ENCODE measurements at places on chromosomes 4 and X.

- no peak for DNase-seq
Measured at GRCh38 chrX:111928456-111928855, 52.5 kb downstream of the TRPC5OS start.

GRCh38 chr4:2907706-2908293 lies 55.4 kb downstream of the NOP14 start:
- no peak for DNase-seq

DNA sequence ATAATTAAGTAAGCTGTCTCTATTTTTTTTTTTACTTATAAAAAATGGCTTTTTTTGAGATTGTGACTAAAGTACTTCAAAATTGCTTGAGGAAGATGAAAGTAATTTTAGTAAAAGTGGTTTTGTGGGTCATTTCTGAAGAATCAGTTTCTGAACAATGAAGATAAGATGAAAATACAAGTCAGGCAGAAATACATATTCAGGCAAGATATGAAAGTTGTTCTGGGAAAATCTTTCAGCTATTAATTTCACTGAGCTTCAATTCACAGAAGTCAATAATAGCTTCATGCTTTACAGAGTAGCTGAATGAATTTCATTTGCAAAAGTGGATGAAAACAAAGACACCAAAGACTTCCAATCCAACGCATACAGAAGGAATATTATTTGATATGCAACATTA lies 305.2 kb upstream of the ARSJ start:
- no peak for DNase-seq

- DNase-seq: peak; percentile 21
Measured at GRCh38 chrX:107537815-107538214, 88.4 kb downstream of the FRMPD3 start.

GRCh38 chr4:73904491-73904890 lies 35.3 kb downstream of the CXCL1 start:
- no peak for DNase-seq

- DNase-seq: no peak
Measured at GRCh38 chr4:140326395-140326993, 47.0 kb upstream of the SCOC start.

DNA sequence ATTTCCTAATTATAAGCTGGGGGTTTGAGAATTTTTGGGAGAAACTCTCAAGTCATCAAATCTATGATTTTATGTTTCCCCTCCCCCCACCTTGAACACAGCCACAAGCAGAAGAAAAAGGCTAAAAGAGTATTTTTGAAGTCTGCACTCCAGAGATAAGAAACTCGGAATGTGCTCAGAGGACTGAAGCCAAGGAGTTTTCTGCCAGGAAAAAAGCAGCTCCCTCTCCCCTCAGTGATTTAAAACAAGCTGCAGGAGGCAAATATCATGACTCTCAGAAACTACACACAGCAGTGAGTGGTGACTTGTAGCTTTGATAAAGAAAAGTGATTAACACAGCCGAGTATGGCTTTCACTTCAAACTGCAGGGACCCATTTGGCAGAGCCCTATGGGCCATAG lies 800.2 kb upstream of the FTHL17 start:
- no peak for DNase-seq

DNA sequence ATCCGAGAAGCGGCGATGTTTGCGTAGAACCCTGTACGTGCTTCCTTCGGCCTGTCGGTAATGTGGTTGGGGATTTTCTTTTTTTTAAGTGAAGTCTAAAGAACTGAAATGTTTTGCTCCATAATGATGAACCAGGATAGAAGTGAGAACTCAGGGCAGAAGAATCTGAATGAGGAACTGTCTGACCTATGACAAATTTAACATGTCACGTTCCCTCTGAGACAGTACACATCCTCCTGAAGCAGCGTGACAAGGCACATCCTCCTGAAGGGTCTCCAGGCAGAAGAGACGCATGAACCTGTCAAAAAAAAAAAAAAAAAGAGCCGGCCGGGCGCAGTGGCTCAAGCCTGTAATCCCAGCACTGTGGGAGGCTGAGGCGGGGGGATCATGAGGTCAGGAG lies 6.2 kb downstream of the CSF2RA start:
- DNase-seq: no peak

- DNase-seq: no peak
Measured at GRCh38 chrX:39827951-39828350, 269.8 kb downstream of the BCOR start.

- DNase-seq: no peak
Measured at GRCh38 chr4:145552181-145552822, 66.9 kb upstream of the MMAA start.

- no peak for DNase-seq
Measured at GRCh38 chr4:37951461-37952352, 8.5 kb upstream of the PTTG2 start.

DNA sequence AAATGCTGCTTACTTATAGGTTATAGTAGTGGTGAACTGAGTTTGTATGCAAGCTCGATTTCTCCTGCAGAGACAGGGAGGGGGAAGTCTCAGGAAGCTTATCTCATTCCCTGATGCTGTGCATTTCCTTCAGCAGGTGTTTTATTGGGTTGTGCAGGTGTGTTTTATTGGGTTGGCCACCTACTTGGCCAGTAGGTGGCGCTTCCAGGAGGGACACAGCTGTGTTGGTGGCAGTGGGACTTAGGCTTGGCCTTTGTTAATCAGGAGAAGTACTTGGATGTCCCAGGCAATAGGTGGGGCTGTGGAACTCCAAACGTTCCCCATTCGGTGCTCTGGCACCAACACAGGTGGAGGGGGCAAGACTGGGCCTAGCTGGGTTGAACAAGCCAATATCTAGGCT lies 196.0 kb upstream of the DCAF8L1 start:
- DNase-seq: no peak

DNA sequence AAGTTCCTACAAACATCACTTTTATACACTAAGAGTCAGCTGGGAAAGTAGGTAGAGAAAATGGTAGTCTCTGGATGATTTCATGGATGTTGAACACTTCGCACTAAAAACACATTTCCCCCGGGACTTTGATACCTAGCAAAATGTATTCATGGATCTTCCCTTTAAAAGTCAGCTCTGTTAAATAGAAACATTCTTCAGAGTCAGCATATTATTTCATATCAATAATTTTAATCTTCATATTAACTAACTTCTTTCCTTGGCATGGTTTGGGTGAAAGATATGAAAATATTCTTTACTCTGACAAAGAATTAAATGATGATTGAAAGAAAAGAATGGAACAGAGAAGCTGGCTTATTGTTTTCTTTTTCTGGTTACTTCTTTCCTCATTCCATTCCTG lies 185.5 kb downstream of the NDST4 start:
- DNase-seq: no peak

DNA sequence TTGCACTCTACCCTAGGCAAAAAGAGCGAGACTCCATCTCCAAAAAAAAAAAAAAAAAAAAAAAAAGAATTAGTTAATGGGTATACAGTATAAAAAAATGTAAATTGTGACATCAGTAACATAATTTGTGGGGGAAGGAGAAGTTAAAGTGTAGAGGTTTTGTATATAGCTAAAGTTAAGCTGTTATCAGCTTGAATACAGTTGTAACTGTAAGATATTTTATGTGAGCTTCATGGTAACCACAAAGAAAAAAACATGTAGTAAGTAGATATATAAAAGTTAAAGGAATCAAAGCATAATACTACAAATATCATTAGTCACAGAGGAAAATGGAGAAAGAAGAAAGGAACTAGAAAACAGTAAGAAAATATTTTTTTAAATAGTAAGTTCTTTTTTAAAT lies 53.2 kb upstream of the EPGN start:
- no peak for DNase-seq

DNA sequence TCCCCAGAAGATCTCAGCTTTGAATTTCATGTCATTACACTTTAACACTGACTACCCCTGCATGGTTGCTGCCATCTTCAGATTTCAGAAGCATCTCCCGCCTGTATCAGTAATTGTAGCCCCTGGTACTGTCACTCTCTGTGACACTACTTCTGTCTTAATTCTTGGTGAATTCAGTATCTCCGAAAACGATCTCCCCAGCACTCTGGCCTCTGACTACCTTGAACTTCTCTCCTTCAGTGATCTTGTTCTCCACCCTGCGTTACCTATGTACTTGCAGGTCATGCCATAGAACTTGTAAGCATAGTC lies 53.8 kb upstream of the ABCG2 start:
- DNase-seq: no peak

- no peak for DNase-seq
Measured at GRCh38 chr4:80225595-80225994, 28.3 kb downstream of the PRDM8 start.

- DNase-seq: no peak
Measured at GRCh38 chr4:30245140-30245539, 475.0 kb upstream of the PCDH7 start.

DNA sequence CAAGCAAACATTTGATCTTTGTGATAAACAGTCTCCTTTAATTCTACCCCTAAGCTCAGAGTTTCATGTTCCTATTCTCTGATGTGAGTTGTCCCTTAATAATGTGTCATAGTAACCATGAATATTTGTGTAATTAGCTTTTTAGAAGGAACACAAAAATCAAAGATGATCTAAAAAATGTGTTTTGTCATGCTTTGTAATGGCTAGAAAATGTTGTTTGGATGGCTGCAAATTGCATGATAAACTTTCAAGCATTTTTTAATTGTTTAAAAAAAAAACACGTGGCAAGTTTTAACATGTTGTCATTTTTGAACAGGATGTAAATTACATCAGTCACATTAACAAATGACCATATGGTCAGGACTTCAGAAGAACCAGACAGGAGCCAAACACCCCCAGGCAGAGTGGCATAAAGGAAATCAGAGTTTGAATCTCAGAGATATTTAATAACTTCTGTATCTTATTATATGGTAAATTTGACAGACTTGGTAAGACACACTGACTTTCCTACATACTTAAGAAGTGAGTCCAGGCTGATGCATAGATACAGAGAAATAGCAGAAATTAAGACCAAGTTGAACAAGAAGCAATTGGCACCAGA lies 223.9 kb upstream of the VEGFC start:
- DNase-seq: no peak

DNA sequence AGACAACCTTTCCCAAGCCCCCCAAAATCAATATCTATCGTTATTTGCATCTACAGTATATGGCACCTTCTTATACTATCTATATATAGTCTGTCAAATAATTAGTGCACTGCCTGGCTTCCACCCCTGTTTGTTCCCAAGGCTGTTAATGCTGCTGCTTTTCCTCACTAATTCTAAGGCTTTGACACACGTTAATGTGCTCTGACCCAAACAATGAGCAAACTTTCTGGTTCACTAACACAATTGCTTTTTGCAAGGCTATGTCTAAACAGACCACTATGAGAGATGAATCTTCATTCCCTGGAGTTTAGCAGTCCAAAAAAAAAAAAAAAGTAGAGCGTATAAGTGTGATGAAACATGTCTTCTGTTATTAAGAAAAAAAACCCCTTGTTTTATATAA lies 360.9 kb upstream of the AGA start:
- DNase-seq: no peak

GRCh38 chr4:52982255-52982945 lies 120.3 kb downstream of the RASL11B start:
- DNase-seq: no peak

DNA sequence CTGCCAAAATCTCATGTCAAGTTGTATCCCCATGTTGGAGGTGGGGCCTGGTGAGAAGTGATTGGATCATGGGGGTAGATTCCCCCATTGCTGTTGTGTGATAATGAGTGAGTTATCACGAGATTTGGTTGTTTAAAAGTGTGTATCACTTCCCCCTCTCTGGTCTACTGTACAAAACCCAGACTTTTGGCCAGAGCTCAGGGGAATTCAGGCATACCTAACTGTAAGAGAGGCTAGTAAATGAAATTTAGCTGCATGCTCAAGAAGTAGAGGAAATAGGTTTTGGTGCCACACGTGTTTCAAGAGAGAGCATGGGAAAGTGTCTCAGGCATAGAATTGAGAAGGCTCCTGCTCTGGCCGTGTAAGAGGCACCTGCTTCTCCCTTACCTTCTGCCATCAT lies 190.5 kb upstream of the GALNTL6 start:
- DNase-seq: no peak

DNA sequence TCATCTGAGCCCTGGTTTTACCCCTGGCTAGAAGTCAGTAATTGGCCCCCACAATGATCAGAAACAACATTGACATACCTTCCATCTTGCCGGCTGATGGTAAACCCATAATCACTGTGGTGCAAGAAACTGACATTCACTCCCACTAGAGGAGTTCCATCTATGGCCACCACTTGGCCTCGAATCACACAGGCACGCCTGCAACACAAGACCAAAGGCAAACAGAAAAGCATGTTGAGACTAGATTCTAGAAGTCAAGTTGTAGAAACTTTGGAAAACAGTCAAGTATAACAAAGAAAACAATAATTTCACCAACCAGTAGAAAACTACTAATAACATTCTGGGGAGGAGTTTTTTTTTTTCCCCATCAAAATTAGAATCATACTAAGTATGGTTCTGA lies 183.4 kb downstream of the SH2D1A start:
- DNase-seq: no peak

DNA sequence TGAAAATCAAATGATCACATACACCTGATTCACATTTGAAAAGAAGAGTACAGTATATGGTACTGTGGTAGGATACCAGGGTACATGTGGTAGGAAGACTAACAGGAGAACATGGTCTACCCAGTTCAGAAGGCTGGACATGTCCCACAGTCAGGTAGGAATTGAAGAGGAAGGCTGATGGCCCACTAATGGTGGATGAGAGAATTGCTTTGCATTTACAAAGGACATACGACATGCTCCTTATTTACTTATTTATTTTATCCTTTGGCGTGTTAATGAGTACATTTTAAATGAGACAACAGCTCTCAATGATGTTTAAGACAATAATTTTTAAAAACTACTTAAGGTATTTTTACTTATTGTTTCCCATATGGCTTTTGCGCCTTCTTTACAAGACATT lies 106.7 kb upstream of the BMP2K start:
- no peak for DNase-seq

DNA sequence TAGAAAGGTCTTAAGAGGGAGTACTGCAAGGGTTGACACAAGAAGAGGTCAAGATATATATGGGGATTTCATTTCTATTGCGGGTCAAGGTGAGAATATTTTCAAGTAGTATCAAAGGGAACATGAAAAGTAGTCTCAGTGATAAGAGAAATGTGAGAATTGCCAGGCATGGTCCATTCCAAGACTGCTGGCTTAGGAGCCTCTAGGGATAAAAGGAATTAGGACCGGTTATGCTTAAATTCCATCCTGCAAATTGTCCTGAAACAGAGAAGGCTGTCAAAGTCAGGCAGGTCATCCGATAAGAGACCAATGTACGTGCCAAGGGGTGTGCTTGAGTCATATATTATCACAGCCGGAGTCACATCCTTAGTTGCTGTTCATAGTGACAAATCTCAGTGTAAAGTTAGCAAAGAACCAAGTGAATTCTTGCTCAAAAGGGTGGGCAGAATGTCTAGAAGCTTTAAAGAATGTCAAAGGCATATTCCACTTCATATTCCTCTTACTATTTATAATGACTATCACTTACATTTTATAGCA lies 133.6 kb downstream of the CBLL2 start:
- DNase-seq: no peak

DNA sequence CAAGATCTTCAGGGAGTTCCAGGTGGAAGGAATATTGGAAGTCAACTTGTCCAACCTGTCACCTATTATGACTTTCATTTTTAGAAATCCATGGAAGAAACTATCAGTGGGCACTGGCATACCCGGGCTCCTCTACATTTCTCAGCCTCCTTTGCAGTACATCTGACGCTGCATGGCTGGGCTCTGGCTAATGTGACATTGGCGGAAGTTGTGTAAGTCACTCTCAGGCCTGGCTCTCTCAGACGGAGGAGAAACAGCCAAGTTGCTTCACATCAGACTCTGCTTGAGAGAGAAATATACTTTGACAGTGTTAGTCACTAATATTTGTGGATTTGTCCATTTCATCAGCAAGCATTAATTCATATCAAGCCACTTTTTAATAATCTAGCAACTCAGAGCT lies 4.5 kb downstream of the DCHS2 start:
- no peak for DNase-seq

GRCh38 chrX:52380993-52381392 lies 12.2 kb downstream of the XAGE2 start:
- no peak for DNase-seq

All from stimulated activated CD8-positive, alpha-beta memory T cell treated with anti-CD3 and anti-CD28 coated beads, Interleukin-15, amount 100 ng/mL, for 48 hours (primary cell).